Activated T-cell treated with anti-CD3 and anti-CD28 coated beads for 24 hours (primary cell): ENCODE measurements at places on chromosomes 11 and 22.

DNA sequence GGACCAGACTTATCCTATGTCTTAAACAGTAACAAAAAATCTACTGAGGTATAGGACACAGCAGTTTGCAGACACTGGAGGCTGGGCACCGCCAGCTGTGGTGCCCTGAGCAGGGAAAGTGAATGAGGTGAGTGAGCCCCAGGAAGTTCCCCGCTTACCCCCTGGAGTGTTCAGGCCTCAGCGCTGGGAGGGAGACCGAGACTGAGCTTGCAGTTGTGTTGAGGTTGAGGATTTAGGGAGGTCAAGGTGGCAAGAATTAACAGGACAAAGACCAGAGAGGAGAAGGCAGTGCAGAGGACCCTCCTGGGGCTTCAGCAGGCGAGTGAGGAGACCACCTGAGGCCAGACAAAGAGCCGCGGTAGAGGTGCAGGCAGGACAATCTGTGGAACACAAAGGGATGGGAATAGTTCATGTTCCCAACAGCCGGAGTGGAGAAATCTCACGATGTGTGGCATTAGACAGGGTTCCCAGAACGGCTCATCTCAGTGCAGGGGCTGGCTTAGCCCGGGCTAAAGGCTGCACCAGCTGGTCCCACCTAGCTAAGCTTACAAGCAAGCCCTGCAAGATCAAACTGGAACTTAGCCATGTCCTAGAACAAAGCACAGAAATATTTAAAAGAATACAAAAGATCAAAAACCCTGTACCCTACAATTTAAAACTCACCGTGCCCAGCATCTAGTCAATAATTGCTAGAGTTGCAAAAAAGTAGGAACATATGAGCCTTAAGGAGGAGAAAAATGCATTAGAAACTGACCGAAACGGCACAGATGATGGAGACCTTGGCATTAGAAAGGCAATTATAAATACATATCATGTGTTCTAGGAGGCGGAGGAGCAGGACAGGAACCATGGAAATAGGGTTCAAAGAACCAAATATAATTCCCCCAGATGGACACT is 47.4 kb upstream of the PITPNB start:
- no peak for DNase-seq

GRCh38 chr11:44912270-44912987 is 38.3 kb downstream of the TP53I11 start:
- DNase-seq: no peak

- DNase-seq: no peak
These were observed 1.5 kb downstream of the GAL start for GRCh38 chr11:68685656-68686380.

GRCh38 chr11:94956963-94957362 is 16.4 kb downstream of the CWC15 start:
- no peak for DNase-seq

GRCh38 chr11:62444835-62445234 is 26.0 kb downstream of the SCGB1A1 start:
- DNase-seq: no peak
